Urinary bladder (tissue), 4 donors: ENCODE measurements at places on chromosomes 1 and 21. TPM values are rescaled to one million over a fixed set of nuclear protein-coding genes. Genes with fewer than 3 reads are reported as not detected.

CCDC190 gene
- 0.26 TPM for total RNA-seq

CDK18 gene
- total RNA-seq = 3.5 TPM

OR14A2 gene
- not detected for total RNA-seq

TMEM269 gene
- not detected for total RNA-seq

SPRR1A gene
- not detected for total RNA-seq

KIF2C gene
- total RNA-seq = 9.4 TPM

HAPLN2 gene
- not detected for total RNA-seq

RGS8 gene
- total RNA-seq = 0.05 TPM

- DNase-seq = no peak
Observed at GRCh38 chr1:223739366-223740037, 27.2 kb downstream of the CAPN2 start.

DNA sequence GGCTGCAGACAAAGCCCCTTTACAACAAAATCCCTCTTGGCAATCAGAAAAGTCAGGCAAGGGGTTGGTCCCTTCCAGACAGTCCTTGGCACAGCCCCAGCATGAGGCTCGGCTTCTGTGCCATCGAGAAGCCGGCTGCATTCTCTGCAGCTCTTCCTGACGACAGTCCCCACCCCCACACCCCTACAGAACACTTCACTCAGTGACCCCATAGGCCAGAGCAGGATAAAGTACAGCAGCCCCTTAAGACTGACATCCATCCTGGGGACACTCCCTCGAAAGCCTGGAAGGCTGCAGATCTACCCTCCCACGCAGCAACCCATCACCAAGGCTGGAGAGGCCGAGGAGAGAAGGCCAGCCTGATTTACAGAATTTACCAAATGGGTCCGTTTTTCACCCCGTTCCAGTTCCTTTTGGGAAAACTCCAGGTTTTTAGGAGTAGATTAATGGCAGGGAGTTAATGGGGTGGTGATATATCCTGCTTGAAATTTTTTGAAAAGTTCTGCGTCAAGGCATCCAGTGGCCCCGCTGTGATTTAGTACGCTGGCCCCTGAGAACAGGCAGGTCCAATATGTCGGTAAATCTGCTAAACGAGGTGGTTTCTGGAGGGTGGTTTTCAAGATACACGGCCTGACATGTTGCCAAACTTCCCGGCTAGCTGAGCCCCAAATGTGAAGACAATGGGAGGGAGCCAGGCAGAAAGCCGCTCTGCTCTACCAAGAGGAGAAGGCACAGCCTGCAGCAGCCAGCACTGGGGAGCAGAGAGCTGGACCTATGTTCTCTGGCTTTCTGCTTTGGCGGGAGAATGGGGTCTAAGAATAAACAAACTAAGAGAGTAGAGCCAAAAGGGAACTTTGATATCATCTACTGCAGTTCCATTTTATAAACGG lies 81.7 kb downstream of the SSBP3 start:
- no peak for DNase-seq

- DNase-seq = no peak
Observed at GRCh38 chr1:931380-932172, 7.9 kb downstream of the SAMD11 start.

- no peak for DNase-seq
Observed at GRCh38 chr1:150536836-150537731, 12.1 kb upstream of the ADAMTSL4 start.

DNA sequence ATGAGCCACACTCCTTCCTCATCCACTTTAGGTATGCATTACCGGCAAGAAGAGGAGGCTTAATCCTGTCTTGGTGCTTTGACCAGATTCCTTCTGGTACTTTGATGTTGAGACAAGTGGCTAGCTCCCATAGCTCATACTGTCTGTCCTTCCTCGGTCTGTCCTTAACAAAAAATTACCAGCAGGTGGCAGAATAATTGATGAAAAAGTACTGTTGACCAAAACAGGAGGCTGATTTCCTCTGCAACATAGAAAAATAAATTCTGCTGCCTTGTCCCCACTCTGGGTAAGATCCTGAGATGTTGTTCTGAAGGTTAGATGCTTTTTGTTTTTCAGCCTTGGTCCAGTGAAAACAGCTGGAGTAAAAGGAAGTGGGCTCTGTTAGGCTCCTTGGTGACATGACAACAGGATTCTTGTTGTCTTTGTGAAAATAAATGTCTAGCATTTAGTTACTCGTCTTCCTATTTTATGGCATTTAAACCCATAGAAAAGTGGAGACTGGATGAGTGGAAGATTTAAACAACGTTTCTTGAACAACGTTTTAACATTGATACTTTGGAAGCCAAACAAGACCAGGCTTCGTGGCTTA lies 11.2 kb upstream of the HJV start:
- no peak for DNase-seq

GRCh38 chr1:203768256-203768655 lies 3.3 kb downstream of the LAX1 start:
- no peak for DNase-seq

DNA sequence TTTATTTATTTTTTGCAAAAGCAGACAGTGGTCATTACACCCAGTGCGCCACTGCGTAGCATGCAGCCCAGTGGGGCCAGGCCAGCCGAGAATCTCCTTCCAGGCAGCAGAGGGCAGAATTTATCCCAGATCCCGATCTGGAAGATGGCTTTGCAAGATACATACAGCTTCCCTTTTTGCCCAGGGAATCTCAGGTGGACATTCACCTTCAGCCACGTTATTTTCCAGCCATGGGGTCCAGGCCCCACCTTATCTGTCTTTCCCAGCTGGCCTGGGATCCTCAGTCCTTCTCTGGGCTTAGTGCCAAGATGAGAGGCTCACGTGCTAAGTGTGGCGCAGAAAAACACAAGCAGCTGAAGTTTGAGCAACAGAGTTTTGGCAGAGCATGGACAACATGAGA lies 123.6 kb downstream of the AJAP1 start:
- no peak for DNase-seq

- DNase-seq = no peak
Observed at GRCh38 chr1:39213511-39214002, 9.1 kb downstream of the MACF1 start.

GRCh38 chr1:163399976-163400601 lies 78.3 kb downstream of the NUF2 start:
- no peak for DNase-seq

DNA sequence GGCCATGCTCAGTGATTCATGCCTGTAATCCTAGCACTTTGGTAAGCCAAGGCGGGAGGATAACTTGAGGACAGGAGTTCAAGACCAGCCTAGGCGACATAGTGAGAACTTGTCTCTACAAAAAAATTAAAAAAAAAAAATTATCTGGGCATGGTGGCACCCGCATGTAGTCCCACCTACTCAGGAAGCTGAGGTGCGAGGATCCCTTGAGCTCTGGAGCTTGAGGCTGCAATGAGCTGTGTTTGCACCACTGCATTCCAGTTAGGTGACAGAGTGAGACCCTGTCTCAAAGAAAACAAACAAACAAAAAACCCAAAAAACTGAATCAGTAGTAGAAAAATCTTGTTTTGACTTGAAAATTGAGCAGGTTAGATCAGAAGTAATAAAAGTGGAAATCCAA lies 67.1 kb upstream of the IPO9 start:
- no peak for DNase-seq

DNA sequence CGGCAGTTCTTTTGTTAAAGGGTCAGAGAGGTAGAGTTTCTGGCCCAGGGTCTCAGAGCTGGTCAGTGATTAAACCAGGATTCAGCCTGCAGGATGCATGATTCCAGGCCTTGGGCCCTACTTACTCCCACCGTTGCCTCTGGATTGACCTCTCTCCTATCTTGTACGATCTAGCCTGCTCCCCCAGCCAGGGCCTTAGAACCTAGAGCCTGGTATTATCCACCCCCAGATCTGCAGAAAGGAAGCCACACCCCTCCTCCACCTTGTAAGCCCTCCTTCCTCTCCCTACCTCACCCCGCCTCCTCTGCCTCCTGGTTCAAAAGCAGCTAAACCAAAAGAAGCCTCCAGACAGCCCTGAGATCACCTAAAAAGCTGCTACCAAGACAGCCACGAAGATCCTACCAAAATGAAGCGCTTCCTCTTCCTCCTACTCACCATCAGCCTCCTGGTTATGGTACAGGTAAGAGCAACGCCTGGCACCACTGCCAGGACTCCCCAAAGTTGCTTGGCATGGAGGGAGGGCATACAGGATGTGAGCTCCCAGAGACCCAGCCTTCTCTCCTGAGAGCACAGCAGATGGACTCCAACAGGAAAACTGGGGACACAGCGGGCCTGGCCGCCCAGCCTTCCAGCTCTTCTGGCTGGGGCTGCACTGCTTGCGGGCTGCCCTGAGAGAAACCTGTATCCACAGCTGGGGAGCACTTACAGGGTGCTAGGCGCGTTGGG lies at the start of gene CD52:
CD52 (plus strand) TSS at position 347 of the 726 bp plus-strand sequence; CDS start at position 407, 60 bp downstream.
- DNase-seq = no peak

DNA sequence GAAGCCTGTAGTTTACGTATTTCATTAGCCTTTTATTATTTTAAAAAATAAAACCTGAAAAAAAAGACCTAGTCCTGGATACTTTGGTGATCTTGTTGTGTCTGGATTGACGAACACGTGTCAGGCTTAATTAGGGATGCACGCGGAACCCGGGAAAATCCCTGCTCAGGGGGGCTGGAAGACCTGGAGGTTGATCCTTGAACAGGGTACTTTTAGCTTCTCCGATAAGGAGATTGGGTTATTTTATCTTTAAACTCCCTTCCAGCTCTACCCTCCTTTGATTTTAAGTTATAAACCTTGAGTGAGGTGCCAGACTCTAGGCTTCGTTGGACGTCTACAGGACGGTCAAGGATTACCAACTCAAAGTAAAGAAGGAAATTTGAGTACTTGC lies 552 bp upstream of the ZNF691 start:
- no peak for DNase-seq

GRCh38 chr1:1599935-1600860 lies at the start of gene FNDC10:
Gene FNDC10 (minus strand): TSS chr1:1600135. CDS start chr1:1600015, 120 bp downstream.
- DNase-seq = no peak

DNA sequence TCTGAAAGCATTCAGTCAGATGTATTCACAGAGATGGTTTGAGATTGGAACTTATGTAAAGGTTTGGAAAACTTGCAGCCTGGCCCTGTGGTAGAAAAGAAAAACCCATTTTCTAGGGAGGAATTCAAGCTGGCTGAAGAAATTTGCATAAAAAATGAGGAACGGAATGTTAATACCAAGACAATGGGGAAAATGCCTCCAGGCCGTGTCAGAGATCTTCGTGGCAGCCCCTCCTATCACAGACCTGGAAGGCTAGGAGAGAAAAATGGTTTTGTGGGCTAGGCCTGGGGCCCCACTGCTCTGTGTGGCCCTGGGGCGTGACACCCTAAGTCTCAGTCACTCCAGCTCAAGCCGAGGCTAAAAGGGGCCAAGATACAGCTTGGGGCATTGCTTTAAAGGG lies 26.7 kb downstream of the NME7 start:
- DNase-seq = no peak

DNA sequence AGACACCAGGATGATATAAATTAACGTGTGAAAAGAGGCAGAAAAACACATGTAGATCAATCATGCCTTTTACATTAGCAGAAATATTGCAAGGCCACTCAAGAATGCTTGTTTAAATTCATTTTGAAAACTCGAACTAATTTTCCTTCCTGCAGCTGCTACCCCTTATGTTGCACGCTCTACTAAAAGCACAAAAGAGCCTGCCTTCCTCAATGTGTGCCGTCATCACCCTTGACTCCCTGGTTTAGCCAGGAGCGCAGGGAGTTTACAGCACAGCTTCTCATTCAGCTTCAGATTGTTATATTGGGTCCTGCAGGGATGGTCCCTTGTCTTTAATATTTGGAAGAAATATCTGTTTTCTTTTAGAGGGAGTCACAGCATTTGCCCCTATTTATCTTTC lies 10.1 kb upstream of the ST6GALNAC5 start:
- DNase-seq = no peak

GRCh38 chr21:38159355-38159754 lies 97.4 kb upstream of the KCNJ15 start:
- no peak for DNase-seq

DNA sequence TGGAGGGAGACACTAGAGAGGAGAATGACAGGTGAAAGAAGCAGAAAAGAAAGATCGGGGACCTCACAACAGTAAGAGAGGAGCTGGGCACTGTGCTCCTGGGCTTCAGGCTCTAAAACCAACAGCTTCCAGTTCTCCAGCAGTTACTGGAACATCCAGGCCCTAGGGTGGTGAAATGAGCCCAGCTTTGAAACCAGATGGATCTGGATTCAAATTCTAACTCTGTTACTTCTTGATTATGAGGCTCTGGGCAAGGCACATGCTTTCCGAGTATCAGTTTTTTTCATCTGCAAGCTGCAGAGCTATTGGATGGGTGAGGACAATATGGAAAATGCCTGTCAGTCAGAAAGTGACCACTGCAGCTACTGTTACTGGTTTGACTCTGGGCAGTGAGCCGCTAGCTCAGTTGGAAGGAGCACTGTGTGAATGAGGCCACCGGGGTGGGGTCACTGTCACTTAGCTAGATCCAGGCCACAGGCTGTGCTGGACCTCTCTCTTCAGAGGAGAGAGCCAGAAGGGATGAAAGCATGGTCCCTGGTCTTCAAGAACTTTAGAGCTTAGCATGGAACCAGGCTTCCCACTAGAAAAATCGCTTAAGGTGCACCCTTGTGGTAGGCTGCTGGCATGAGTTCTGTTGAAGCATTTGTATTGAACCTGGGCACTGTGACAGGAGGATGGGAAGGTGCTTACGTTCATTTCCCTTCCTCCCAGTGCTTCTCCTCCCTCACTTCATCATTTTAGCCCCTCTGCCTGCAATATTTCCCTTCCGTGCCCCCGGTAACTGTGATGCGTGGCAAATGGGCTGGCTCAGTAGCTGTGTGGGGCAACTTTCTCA lies 12.2 kb downstream of the PLEKHO1 start:
- DNase-seq = no peak

- DNase-seq = no peak
Observed at GRCh38 chr1:12505639-12506280, 112.2 kb downstream of the DHRS3 start.

GRCh38 chr1:89822109-89822962 lies 1.5 kb downstream of the LRRC8D start:
- DNase-seq = no peak

- DNase-seq = no peak
Observed at GRCh38 chr1:115922801-115923200, 53.5 kb upstream of the SLC22A15 start.

- no peak for DNase-seq
Observed at GRCh38 chr1:94709891-94710581, 110.1 kb upstream of the SLC44A3 start.

- no peak for DNase-seq
Observed at GRCh38 chr1:226957714-226958113, 17.6 kb downstream of the COQ8A start.
